ENCODE measurements at places on chromosomes 1 and 21.

- DNase-seq: no peak
Observed at GRCh38 chr1:198686069-198686728, 47.4 kb downstream of the PTPRC start.

- DNase-seq: no peak
Observed at GRCh38 chr1:220796530-220796929, 9.8 kb downstream of the MTARC1 start.

GRCh38 chr1:106465666-106466065 lies 590.8 kb upstream of the PRMT6 start:
- no peak for DNase-seq

DNA sequence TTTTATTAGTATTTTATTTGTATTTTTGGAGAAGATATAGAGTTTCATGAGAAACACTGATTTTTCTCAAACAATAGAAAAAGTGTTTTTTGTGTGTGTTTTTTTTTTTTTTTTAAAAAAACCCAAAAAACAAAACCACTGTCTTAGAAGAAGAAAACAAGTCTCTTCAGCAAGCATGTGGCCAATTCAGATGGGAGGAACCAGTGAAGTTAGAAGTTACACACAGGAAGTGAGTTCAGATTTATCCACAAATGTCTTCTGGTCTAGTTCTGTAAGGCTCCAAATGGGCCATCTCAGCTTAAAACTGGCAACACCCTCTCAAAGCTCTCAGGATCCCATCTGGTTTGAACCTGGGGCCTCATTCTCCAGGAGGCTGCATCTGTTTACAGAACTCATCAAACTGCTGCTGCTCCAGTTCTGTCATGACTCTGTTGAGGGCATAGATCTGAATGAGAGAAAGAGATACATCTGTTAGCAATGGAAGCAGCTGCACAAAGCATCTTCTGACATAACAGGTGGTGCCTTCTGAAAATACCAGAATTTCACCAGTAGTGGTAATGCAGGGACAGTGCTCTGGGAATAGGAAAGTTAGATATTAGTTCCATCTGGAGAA lies 9.8 kb upstream of the ERMAP start:
- DNase-seq: no peak

DNA sequence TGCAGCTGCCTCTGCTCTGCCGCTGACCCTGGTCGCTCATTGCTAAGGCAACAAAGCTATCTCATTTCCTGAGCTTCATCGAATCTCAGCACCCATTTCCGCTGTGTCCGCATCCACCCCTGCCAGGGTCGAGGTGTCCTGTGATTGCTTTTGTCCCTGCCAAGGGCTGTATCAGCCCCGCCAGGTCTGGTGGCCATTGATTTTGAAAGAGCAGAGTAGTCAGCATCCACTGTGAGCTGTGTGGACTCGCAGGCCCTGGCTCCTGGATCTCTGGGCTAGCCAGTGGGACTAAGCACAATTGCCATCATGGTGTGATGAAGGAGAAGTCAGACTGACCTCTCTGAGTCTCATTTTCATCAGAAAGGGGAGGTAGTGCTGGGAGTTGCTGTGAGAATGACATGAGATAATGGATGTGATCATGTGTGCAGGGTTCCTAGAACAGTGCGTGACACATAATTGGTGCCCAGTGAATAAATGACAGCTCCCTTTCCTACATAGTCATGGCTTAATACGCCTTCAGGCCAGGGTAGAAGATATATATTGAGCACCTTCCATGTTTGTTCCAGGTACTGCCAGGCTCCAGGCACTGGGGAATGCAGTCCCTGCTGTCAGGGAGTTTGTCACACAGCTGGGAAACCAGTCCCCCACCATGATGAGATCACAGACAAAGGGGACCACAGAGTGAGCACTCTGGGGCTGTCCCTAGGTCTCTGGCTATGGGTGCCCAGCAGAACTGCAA lies 32.1 kb downstream of the NAV1 start:
- DNase-seq: no peak

DNA sequence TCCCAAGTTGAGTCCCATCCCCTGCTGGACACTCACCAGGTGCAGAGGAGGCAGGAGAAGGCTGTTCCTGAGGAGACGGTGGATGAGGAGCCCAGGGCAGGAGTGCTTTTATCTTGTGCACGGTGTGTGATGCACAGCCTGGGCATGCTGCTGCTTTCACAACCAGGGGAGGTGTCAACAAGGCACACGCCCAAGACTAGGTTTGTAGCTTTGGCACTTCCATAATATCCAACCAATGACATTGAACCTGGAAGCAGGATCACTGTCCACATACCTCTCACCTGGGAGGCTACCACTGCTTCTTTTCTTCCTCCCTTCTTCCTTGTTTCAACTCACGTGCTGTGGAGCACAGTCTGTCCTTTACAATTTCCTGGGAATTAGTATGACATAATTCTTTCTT lies at the start of gene LCE3D:
TSS of gene LCE3D (minus strand) at position 84 of the 400 bp plus-strand sequence. CDS start 580 bp downstream, outside the sequence.
- no peak for DNase-seq

DNA sequence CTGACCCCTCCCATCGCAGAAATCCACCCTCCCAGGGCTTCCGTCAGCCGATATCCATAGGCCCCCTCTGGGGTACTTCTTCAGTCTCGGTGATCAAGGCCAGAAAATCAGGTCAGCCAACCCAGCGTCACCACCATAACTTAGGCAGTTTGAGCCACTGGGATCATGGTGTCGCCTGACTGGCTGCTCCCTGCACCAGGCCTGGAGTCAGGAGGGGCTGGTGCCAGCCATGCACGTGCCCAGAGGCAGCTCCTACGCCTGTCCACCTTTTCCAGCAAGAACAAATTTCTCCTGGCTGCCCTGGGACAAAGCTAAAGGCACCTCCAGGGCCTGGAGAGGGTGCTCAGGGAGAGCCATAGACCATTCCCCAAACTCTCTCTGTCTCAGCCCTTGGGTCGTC lies 4.8 kb upstream of the CTRC start:
- DNase-seq: no peak

DNA sequence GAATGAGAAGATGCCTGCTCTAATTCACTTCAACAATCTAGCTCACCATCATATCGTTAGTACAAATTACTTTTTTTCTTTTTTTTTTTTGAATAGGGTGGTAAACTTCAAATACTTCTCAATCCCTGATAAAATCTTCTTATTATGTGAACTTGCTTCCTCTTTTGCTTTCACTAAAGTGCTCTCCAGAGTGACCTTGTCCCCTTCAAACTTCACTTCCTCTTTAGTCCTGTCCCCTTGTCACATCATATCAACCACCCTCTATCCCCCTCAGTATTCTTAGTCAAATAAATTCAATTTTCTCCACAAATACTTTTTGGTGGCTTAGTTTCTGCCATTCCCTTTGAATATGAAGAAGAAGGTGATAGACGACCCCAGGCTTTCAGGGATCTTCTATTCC lies 124.9 kb upstream of the PLXNA2 start:
- DNase-seq: no peak

DNA sequence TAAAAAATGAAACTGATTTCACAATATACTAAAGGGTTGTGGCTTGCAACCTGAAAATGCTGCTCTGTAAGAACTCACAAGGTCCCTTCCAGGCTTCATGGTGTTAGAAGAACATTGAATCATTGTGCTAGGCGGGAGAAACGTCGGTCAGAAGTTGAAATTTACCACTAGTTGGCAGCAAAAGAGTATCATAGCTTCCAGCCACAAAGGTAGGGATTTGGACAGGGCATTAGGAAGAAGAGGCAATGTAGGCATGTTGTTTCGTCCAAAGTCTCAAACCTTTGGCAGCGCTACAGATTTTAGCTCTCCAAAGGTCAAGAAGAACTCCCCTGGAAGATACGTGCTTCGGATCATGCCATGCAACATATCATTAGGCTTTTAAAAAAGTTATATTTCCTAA lies 62.5 kb upstream of the ZP4 start:
- DNase-seq: no peak

DNA sequence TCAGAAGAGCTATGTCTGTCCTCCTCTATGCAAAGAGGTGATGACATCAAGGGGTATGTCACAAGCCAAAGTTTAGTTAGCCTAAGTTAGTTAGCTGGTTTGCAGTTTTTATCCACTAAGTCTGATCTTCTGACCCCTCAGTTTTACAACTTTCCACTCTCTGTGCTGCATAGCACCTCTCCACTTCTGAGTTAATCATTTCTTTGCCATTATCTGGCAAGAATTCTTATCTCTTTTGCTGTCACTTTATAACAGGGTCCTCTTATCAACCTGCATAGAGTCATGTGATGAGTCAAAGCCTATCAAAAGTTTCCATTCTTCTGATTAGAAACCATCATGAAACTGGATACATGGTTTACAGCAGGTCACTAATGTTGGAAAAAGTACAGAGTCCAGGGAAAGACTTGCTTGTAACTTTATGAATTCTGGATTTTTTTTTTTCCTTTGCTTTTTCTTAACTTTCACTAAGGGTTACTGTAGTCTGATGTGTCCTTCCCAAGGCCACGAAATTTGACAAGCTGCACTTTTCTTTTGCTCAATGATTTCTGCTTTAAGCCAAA lies at the start of gene NR5A2:
TSS of gene NR5A2 (plus strand) at position 447 of the 560 bp plus-strand sequence. CDS start 138 bp downstream, outside the sequence.
- no peak for DNase-seq

- no peak for DNase-seq
Observed at GRCh38 chr1:212179394-212180076, 105.7 kb upstream of the PPP2R5A start.

GRCh38 chr21:45574691-45575090 lies 32.5 kb upstream of the SLC19A1 start:
- no peak for DNase-seq

GRCh38 chr1:180042988-180043622 lies 88.5 kb downstream of the CEP350 start:
- no peak for DNase-seq

- DNase-seq: no peak
Observed at GRCh38 chr1:18866846-18867245, 7.4 kb upstream of the TAS1R2 start.
